ENCODE measurements at places on chromosomes 2 and 18. TPM values are rescaled to one million over a fixed set of nuclear protein-coding genes. Genes with fewer than 3 reads are reported as not detected.

The IL1R2 gene
- 0.13 TPM for total RNA-seq

The HDAC4 gene
- 17.1 TPM for total RNA-seq

The BMP10 gene
- 0.89 TPM for total RNA-seq

The CCDC121 gene
- 3.3 TPM for total RNA-seq

The POLE4 gene
- total RNA-seq, result 70.0 TPM

The NT5DC4 gene
- 6.8 TPM for total RNA-seq

The SCN2A gene
- 0.27 TPM for total RNA-seq

The CD8B2 gene
- total RNA-seq, result not detected

The RAB6C gene
- total RNA-seq, result not detected

- DNase-seq, result no peak
- H3K27me3 ChIP-seq, result no peaks in the 10 kb centered on the region
- H3K27ac ChIP-seq, result no peak overlapping the region
- no peaks in the 10 kb centered on the region for H3K36me3 ChIP-seq
- no peak overlapping the region for H3K4me3 ChIP-seq
- H3K4me1 ChIP-seq, result no peaks in the 10 kb centered on the region
Measured at GRCh38 chr2:60979231-60979630, 38.3 kb upstream of the PEX13 start.

- H3K27me3 ChIP-seq, result no peaks in the 10 kb centered on the region
- 0 out of 3 replicates have a peak, but pooled peaks cover 7% of the 10 kb centered on the region for H3K4me1 ChIP-seq
- H3K4me3 ChIP-seq, result no peak overlapping the region
- peak; percentile 39 for DNase-seq
Measured at GRCh38 chr2:58796239-58796910, 555.2 kb upstream of the FANCL start.

DNA sequence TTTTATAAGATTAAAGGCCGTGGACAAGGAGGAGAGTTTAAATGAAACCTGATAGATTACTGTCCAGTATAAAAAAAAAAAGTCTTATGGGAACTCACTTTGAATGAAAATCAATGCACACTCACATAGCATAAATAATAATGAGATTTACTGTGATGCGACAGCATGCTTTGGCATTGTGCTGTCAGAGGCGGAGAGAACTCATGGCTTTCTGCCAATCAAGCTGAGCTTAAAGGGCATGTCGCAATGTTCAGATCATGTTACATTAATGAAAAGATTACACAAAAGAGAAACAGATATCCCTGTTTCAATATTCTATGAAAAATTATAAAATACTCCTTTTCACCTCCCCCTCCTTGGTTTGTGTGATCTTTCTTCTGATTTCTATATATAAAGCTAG lies 310.8 kb downstream of the ERBB4 start:
- H3K4me3 ChIP-seq, result no peak overlapping the region
- H3K27me3 ChIP-seq, result no peaks in the 10 kb centered on the region
- H3K4me1 ChIP-seq, result no peaks in the 10 kb centered on the region
- no peaks in the 10 kb centered on the region for H3K36me3 ChIP-seq

DNA sequence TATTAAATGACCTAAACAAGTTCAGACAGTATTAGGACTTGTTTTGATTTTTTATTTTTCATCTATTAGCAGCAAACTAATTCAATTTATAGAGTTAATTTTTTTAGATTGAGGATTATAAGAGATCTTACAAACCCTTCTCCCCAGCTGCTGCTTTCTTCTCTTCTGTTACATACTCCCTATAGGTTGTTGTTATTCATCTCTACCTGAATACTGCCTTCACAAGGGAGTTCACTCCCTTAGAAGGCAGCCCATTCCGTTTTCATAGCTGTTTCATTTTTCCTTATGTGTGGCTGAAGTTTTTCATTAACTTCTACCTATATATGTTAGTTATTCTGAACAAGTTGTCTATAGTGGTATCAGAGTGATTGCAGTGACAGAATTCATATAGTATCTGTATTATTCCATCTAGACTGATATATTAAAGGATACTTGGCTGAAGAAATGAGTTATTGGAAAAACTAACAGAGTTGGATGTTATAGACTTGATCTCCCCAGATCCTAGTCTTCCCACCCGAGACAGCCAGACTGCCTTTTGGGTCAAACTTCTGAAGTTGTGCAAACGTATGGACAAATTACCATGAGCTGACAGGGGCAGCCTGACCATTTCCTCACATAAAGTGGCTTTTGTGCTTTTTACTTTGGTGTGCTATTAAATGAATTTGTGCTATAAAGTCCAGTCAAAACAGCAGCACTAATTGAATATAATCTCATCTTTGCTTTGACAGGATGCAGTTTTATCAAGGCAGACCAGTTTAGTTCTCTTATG lies 8.7 kb downstream of the GLS start:
- H3K36me3 ChIP-seq, result peaks cover 50% of the 10 kb centered on the region
- H3K4me3 ChIP-seq, result no peak overlapping the region
- H3K4me1 ChIP-seq, result peaks cover 4% of the 10 kb centered on the region
- DNase-seq, result no peak
- H3K27ac ChIP-seq, result 0 out of 3 replicates have a peak overlapping the region, but pooled peaks have one; percentile 15

DNA sequence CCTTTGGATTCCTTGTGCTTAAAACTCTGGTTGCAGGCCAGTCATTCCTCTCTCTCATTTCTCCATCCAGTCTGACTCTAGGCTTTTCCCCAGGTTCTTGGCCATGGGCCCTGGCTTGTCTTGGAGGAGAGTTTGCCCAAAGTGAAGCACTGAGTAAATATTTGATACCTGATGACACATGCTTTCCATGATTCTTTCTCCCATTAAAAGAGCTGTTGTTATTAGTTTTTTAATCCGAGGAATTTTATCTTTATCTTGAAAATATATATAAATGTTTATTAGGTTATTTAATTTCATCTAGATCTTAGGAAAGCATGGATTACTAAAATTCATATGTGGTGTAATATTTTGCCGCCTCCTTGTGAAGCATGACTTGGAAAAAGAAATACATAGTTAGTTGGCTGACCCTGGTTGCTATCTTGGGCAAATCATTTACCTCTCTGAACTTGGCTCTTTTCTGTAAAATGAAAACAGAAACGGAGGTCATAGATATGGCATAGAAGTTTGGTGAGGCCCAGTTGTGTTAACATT lies 650.1 kb downstream of the SLC4A3 start:
- H3K27me3 ChIP-seq, result no peaks in the 10 kb centered on the region
- H3K4me1 ChIP-seq, result no peaks in the 10 kb centered on the region
- DNase-seq, result no peak
- no peaks in the 10 kb centered on the region for H3K36me3 ChIP-seq
- no peak overlapping the region for H3K27ac ChIP-seq

GRCh38 chr2:213696442-213696841 lies 412.2 kb downstream of the SPAG16 start:
- DNase-seq, result no peak
- no peaks in the 10 kb centered on the region for H3K36me3 ChIP-seq
- H3K4me3 ChIP-seq, result no peak overlapping the region

- H3K27me3 ChIP-seq, result no peaks in the 10 kb centered on the region
- DNase-seq, result no peak
- H3K36me3 ChIP-seq, result no peaks in the 10 kb centered on the region
- H3K27ac ChIP-seq, result no peak overlapping the region
- H3K4me1 ChIP-seq, result no peaks in the 10 kb centered on the region
Measured at GRCh38 chr2:45192481-45192880, 183.2 kb upstream of the SIX2 start.

GRCh38 chr2:7681881-7682461 lies 764.8 kb downstream of the RNF144A start:
- no peaks in the 10 kb centered on the region for H3K27me3 ChIP-seq
- H3K4me1 ChIP-seq, result no peaks in the 10 kb centered on the region
- H3K4me3 ChIP-seq, result no peak overlapping the region
- no peaks in the 10 kb centered on the region for H3K36me3 ChIP-seq
- no peak for DNase-seq
- no peak overlapping the region for H3K27ac ChIP-seq

GRCh38 chr2:8152392-8153257 lies 529.2 kb upstream of the ID2 start:
- DNase-seq, result no peak
- H3K27ac ChIP-seq, result no peak overlapping the region
- H3K27me3 ChIP-seq, result no peaks in the 10 kb centered on the region
- H3K4me1 ChIP-seq, result no peaks in the 10 kb centered on the region

DNA sequence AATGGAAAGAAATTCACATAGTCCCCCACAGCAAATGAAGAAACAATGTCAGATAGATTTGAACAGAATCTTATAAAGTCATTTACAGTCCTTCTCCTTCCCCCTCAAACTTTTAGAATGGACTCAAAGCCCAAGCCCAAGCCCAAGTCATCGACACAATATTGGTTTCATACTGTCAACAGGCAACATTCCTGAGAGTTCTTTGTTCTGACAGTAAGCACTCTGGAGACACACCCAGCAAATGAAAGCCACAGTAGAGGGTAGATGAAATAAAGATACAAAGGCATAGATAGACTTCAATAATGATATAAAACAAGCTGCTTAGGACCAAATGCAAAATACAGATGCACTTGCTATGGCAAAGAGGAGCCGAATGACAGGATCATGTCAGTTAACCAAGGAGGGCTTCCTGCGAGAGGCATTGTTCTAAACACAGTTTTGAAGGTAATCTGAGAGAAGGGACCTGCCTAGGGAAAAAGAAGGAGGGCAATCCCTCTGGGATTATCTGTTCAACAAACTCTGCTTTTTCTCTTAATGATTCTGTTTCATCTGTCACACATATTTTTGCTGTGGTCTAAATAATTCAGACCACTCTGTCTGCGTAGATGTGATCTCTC lies 97.1 kb upstream of the MAP4K3 start:
- no peaks in the 10 kb centered on the region for H3K27me3 ChIP-seq
- DNase-seq, result no peak
- no peaks in the 10 kb centered on the region for H3K4me1 ChIP-seq
- no peak overlapping the region for H3K27ac ChIP-seq

- H3K36me3 ChIP-seq, result no peaks in the 10 kb centered on the region
- H3K4me3 ChIP-seq, result no peak overlapping the region
- peaks cover 21% of the 10 kb centered on the region for H3K4me1 ChIP-seq
- H3K27me3 ChIP-seq, result no peaks in the 10 kb centered on the region
- H3K27ac ChIP-seq, result no peak overlapping the region
- DNase-seq, result no peak
Measured at GRCh38 chr2:102424754-102425153, 1.8 kb downstream of the IL18RAP start.

- 0 out of 2 replicates have a peak overlapping the region, but pooled peaks have one; percentile 24 for H3K4me3 ChIP-seq
- no peak overlapping the region for H3K27ac ChIP-seq
- DNase-seq, result peak; percentile 30
- H3K27me3 ChIP-seq, result peaks cover 37% of the 10 kb centered on the region
- no peaks in the 10 kb centered on the region for H3K4me1 ChIP-seq
Measured at GRCh38 chr2:172427990-172428831, 825 bp downstream of the ITGA6 start.

- DNase-seq, result peak; percentile 41
- H3K4me1 ChIP-seq, result no peaks in the 10 kb centered on the region
- H3K4me3 ChIP-seq, result no peak overlapping the region
- peak overlapping the region; percentile 60 for H3K27ac ChIP-seq
- H3K27me3 ChIP-seq, result no peaks in the 10 kb centered on the region
- peaks cover 27% of the 10 kb centered on the region for H3K36me3 ChIP-seq
Measured at GRCh38 chr2:170084820-170085491, 93.0 kb upstream of the MYO3B start.

GRCh38 chr2:198483051-198483450 lies 678.7 kb downstream of the PLCL1 start:
- DNase-seq, result no peak
- H3K4me3 ChIP-seq, result no peak overlapping the region
- H3K27ac ChIP-seq, result no peak overlapping the region
- no peaks in the 10 kb centered on the region for H3K27me3 ChIP-seq

- no peaks in the 10 kb centered on the region for H3K4me1 ChIP-seq
- H3K4me3 ChIP-seq, result no peak overlapping the region
- no peaks in the 10 kb centered on the region for H3K27me3 ChIP-seq
- H3K36me3 ChIP-seq, result no peaks in the 10 kb centered on the region
Measured at GRCh38 chr2:57296795-57297517, 749.6 kb upstream of the VRK2 start.

DNA sequence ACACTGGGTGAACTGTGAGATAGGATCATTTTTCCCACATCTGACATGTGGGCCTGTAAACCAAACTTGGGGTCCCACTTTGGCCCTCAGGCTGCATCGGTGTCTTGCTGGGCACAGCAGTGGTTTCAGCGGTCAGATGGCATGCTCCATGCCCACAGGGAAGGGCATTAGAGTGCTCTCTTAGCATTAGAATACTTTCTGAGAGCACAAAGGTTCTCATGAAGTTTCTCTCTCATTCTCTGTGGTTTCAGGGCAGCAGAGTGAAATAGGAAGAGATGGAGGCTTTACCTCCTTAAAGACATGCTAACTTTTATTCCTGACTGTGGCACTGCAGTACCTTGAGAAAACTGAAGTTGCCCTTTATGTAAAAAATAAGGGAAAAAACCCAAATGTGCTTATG lies 36.6 kb upstream of the GATA6 start:
- H3K4me1 ChIP-seq, result no peaks in the 10 kb centered on the region
- H3K4me3 ChIP-seq, result no peak overlapping the region
- no peak overlapping the region for H3K27ac ChIP-seq
- DNase-seq, result no peak
- no peaks in the 10 kb centered on the region for H3K36me3 ChIP-seq

DNA sequence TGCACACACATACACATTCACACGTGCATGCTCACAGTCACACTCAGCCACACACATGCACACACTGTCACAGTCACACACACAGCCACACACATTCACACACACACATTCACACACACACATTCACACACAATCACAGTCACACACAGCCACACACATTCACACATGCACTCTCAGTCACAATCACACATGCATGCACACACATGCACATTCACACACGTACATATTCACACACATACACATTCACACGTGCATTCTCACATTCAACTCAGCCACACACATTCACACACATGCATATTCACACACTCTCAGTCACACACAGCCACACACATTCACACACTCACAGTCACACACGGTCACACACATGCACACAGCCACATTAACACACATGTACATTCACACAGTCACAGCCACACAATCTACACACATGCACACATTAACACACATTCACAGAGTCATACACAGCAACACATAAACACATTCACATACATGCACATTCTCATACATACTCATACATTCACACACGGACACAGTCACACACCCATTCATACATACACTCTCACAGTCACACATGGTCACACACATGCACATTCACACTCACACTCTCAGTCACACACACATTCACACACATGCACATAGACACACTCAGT lies 239.8 kb downstream of the EIPR1 start:
- no peaks in the 10 kb centered on the region for H3K36me3 ChIP-seq
- peaks cover 17% of the 10 kb centered on the region for H3K27me3 ChIP-seq
- no peak for DNase-seq
- H3K27ac ChIP-seq, result no peak overlapping the region

DNA sequence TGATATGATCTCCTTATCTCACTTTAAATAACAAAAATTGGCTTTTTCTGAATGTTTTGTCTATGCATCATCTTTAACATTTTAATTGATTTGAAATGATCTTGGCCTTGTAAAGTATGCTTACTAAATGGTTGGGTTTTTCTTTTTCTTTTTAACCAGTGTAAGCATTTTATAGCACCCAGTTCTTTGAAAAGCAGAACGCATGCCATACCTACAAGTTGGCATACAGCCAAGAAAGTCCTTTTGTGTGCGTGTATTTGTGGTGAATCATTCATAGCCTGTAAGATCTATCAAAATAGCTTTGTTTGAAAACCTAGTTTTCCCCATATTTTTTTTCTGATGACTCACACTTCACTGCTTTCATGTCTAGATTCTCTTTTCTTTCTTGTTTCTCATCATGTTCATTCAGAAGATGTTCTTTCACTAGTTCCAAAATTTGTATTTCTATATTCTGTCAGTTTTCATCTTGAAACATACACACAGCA lies 4.1 kb upstream of the VRK2 start:
- no peaks in the 10 kb centered on the region for H3K27me3 ChIP-seq
- H3K4me1 ChIP-seq, result peaks cover 21% of the 10 kb centered on the region
- no peak for DNase-seq
- no peak overlapping the region for H3K4me3 ChIP-seq
- H3K27ac ChIP-seq, result no peak overlapping the region

Measured in K562 (cell line).